Body of pancreas (tissue), 4 donors: ENCODE measurements at places on chromosomes 16 and 17.

DNA sequence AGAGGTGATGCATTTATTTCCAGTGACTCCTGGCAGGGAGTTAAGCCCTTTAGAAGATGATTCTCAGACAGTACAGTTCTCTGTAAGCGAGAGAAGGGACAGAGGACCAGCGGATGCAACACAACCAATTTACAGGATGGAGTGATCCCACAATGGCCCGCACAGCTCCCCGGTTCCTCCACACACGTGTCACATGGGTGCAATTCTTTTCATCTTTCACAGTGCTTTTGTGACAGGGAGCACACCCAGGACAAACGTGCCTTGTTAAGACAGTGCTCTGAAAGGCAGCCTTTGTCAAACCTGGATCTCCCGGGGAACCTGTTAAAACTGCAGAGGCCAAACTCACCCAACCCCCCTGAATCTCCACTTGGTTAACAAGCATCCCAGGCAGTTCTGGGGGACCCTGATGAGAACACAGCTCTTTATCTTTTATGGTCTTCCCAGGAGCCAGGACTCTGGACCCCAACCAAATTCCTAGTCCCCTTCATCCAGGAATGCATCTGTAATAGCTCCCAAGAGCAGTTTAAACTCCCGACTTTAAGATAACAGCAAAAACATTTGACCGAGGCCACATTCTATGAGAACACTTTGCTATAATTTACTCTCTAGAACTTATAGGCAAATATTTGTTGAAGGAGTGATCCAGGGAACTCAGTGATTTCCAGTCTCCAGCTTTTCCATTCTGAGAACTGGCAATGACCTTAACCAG is 134.9 kb upstream of the CDH5 start:
- no peak for DNase-seq

DNA sequence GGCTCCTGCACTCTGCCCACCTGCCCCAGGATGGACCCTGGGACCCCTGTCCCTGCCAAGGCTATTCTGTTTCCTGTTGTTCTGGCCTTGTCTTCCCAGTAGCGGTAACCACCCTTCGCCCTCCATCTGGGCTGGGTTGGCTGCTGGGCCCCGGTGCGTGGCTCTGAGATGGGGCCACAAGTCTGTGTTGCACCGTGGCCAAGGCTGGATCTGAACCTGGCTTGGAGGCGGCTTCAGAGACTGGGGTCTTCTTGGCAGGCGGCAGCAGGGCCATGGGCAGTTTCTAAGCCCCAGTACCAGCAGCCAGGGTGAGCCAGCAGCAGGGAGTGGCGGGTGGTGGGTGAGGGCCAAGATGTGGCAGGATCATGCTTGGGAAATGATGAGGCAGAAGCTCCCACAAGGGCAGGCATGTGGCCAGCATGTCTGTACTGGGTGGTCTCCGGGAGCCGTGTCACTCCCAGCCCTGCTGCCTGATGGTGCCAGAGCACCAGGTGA is 12.6 kb downstream of the MAP2K3 start:
- DNase-seq = no peak

- DNase-seq = no peak
These were observed 1.7 kb downstream of the MLYCD start for GRCh38 chr16:83900571-83900970.

- DNase-seq = no peak
These were observed 162.6 kb downstream of the TMEM132E start for GRCh38 chr17:34741967-34742366.

DNA sequence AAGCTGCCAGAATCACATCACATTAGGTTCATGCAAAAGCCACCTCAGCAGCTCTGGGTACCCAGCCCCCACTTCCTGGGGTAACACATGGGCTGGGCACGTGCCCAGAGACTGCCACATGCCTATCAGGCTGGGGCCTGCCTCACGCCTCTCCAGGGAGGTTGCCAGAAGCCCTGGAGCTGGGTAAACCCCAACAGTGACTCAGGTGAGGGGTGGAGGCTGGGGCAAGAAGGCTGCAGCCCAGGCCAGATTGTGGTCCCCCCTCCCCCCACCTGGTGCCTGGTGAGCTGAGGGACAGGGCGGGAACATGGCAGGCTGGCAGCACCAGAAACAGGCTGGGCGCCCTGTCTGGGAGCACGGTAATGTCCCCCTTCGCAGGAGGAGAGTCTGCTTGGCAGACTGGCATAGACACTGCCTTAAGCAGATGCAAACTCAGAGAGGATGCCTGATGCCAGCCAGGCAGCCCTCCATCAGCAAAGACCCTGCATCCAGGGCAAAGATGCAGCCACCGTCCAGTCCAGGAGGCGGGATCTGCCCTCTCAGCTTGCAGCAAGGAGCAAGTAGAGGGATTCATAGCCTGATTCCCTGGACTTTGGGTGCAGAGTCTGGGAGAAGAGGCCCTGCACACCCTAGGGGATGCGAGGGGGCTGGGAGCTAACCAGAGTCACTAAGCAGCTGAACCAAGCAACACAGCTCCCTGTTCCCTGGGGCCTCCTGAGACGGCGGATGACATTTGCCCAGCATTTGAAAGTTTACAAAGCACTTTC is 28.8 kb downstream of the NGFR start:
- DNase-seq = peak; percentile 31

DNA sequence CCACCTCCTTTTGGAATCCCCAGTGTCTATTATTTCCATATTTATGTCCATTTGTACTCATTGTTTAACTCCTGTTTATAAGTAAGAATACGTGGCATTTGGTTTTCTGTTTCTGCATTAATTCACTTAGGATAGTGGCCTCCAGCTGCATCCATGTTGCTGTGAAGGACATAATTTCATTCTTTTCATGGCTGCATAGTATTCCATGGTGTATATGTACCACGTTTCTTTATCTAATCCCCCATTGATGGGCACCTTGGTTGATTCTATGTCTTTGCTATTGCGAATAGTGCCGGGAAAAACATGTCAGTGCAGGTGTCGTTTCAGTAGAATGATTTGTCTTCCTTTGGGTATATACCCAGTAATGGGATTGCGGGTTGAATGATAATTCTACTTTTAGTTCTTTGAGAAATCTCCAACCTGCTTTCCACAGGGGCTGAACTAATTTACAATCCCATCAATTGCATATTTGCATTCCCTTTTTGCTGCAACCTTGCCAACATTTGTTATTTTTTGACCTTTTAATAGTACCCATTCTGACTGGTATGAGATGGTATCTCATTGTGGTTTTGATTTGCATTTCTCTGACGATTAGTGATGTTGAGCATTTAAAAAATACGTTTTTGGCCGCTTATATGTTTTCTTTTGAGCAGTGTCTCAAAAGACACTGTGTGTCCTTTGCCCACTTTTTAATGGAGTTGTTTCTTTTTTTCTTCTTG is 373.2 kb upstream of the TNRC6C start:
- DNase-seq = no peak

DNA sequence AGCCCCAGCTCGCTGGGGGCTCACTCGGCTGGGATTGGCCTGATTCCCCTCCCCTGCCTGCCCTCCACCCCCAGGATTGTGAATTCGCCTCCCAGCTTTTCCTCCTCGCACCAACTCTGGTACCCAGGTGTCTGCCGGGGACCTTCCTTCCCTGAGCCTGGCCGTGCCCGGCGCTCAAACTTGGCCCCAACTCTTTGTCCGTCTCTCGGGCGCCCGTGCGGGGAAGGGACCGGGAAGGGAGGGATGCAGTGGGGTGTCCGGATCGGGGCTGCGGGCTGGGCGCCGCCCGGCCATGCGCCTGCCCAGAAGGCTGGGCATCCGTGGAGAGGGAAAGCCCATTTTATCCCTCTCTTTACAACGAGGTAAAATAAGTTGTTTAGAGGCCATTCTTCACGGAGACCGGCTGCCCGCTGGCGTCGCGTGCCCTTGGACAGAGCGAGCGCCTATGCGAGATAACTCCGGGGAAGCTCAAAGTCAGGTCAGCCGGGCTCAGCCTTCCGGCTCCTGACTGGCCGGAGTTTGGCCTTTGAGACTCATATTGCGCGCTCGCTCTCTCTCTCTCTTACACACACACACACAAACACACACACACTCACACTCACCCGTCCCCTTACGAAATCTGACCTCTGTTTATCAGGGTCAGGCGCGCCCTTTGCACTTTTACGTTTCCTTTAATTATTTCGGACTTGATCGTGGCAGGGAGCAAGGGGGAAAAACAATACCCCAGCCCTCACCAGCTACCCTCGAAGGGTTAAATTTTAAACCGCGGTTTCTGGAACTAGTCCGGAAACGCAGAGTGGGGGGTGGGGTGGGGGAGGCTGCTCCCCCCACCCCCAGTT is 774 bp upstream of the MAF start:
- peak; percentile 36 for DNase-seq

- no peak for DNase-seq
These were observed 33.3 kb downstream of the CCDC42 start for GRCh38 chr17:8711291-8711690.

- DNase-seq = no peak
These were observed 74.5 kb downstream of the SEC14L1 start for GRCh38 chr17:77215281-77215680.

GRCh38 chr16:85570735-85571562 is 42.2 kb upstream of the GSE1 start:
- DNase-seq = no peak

DNA sequence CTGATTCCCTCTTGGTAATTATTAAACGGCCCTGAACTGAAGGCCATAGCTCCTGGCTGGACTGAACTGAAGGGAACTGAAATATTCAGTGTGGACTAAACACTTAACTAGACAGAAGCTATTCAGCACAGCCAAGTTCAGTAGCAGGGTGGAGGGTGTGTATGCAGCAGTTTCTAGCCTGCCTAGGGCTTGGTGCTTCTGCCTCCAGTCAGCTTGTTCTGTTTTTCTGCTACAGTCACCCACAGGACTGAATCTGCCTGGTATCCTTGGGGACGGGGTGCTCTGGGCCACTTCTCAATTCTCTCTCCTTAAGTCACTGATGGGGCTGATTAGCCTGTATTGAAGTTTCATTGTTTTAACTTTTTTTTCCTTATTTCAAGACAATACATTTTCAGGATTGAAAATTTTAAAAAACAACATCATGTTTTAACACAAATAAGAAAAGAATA is 77.1 kb downstream of the WWP2 start:
- peak; percentile 60 for DNase-seq
